ENCODE measurements at places on chromosomes 2 and 18. TPM values are rescaled to one million over a fixed set of nuclear protein-coding genes. Genes with fewer than 3 reads are reported as not detected.
A peak's percentile ranks its signal among the peaks of the same experiment; 100 is the strongest.

CTAGE1 gene
- not detected for total RNA-seq

- no peak for DNase-seq
- no peaks in the 10 kb centered on the region for H3K27me3 ChIP-seq
- peaks cover 3% of the 10 kb centered on the region for H3K4me1 ChIP-seq
- H3K4me3 ChIP-seq = no peak overlapping the region
Measured at GRCh38 chr18:43578706-43579105, 301.4 kb upstream of the SYT4 start.

DNA sequence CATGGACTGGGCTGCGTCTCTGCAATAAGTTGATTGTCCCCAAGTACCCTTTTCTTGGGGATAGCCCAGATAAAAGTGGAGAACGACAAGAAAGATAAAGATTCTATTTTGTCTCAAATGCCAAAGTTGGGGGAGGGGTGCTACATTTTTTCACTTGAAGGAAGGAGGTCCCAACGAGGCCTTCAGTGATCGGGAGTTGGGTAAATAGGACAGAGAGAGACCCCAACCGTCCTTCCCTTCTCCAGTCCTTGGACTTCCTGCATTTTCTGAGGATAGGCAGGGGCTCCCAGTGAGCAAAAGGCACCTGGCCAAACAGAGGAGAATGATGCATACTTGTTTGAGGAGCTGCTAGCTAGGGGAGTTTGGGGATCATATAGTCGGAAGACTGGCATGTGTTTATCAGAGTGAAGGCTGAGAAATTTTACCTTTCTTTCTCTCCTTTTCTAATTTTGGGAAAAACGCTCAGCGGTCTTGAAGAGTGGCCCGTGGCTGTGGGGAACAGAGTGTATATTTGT lies 3.5 kb upstream of the EN1 start:
- H3K4me1 ChIP-seq = peaks cover 37% of the 10 kb centered on the region
- no peaks in the 10 kb centered on the region for H3K36me3 ChIP-seq
- H3K27me3 ChIP-seq = peaks cover 99% of the 10 kb centered on the region
- DNase-seq = no peak
- H3K27ac ChIP-seq = peak overlapping the region; percentile 72
- peak overlapping the region; percentile 72 for H3K4me3 ChIP-seq

DNA sequence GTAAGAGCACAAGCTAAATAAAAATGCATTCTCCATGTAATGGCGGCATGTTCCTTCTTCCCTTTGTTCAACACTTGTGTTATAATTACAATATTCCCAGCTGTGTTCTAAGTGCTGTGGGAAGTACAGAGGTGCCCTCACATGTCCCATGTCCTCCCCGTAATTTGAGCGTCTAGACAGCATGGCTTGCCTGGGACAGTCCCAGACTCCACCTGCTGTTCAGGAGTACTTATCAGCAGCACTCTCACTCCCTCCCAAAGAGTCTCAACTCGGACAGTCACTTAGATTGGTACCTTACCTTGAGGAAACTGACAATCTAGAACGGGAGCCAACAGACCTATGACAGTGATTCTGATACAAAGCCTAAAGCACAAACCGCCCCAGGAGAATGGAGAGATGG lies 370.5 kb downstream of the EIPR1 start:
- H3K4me1 ChIP-seq = no peaks in the 10 kb centered on the region
- H3K27ac ChIP-seq = no peak overlapping the region
- H3K27me3 ChIP-seq = peaks cover 21% of the 10 kb centered on the region
- no peaks in the 10 kb centered on the region for H3K36me3 ChIP-seq
- H3K4me3 ChIP-seq = no peak overlapping the region

- no peaks in the 10 kb centered on the region for H3K27me3 ChIP-seq
- DNase-seq = no peak
- H3K27ac ChIP-seq = no peak overlapping the region
- H3K4me1 ChIP-seq = peaks cover 4% of the 10 kb centered on the region
Measured at GRCh38 chr2:40546439-40547191, 94.7 kb upstream of the SLC8A1 start.

IL1F10 gene
- 23.2 TPM for total RNA-seq

DNA sequence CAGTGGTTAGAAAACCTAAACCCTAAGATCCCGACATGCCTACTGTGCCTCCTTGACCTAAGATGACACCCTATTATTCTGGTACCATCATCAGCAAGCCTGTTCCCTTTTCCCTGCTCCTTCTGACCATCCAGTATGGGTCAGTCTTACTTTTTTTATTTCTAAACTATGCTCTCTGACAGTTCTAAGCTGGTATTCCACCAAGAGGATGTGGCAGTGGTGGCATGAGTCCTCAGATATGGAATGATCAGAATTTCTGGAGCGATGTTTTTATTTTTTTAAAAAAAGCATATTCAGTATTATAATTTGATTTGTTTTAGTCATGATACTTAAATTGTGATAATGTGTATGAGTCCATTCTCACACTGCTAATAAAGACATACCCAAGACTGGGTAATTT lies 145.9 kb upstream of the LHCGR start:
- H3K27me3 ChIP-seq = no peaks in the 10 kb centered on the region
- H3K27ac ChIP-seq = no peak overlapping the region
- H3K4me3 ChIP-seq = no peak overlapping the region
- H3K36me3 ChIP-seq = no peaks in the 10 kb centered on the region
- DNase-seq = no peak

RAX gene
- total RNA-seq = 0.18 TPM

OSR1 gene
- total RNA-seq = 3.0 TPM

DNA sequence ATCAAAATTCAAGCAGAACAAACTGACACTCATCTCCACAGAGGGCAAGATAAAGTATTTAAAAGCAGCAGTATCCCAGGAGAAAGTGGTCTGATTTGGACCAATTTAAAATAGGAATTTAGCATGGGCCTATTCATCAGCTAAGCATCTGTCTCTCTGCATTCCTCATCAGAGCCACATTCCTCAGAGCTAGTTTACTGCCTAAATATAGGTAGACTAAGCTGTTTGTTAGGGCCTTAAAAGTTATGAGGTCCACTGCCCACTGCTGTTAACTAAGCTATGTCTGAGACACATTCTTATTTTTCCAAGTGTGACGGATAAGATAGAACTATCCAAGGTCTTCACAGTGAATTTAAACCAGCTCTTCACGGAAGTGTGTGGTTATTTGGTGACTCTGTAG lies 17.6 kb downstream of the NEB start:
- no peak overlapping the region for H3K27ac ChIP-seq
- H3K27me3 ChIP-seq = no peaks in the 10 kb centered on the region
- DNase-seq = no peak
- no peaks in the 10 kb centered on the region for H3K4me1 ChIP-seq

MYO7B gene
- 4.7 TPM for total RNA-seq
